ENCODE measurements at places on chromosomes 3 and 15.

- no peak for DNase-seq
These were observed 4.4 kb downstream of the DALRD3 start for GRCh38 chr3:49013738-49014660.

- DNase-seq: no peak
These were observed 29.0 kb upstream of the ATP10A start for GRCh38 chr15:25892126-25892525.

DNA sequence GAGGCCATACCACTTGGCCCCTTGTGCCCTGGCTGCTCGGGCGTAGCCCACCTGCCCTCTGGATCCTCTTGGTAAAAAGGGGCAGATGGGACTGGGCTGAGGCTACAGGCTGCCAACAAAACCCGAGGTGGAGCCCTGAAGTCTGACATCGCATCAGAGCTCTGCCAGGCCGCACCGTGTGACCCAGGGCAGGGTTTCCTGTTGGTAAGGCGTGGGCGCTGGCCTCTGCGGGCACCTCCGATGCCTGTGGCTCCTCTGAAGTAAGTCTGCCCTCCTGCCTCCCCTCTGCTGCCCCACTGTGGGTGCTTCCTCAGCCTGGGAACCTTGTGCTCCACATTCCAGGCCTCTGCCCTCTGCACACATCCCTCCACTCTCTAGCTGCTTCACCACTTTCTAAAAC is 8.9 kb downstream of the CHDH start:
- DNase-seq: no peak

GRCh38 chr3:58487140-58487886 is 4.6 kb upstream of the KCTD6 start:
- DNase-seq: no peak

DNA sequence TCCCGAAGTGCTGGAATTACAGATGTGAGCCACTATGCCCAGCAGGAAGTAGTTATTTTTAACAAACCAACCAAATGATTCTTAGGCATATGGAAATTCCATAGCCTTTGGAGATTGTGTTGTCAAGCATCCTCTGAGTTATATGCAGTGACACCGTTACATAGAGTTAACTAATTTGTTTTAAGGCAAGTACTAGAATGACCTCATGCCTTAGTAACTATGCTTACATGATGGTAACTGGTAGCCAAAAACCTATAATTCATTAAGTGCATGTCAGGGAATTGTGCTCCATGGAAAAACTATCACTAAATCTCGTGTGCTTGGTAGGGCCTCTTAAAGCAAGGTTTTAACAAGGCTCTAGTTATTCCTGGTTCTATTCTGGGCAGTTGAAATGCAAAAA is 392.8 kb downstream of the TUSC7 start:
- no peak for DNase-seq

- DNase-seq: no peak
These were observed 17.4 kb upstream of the VGLL4 start for GRCh38 chr3:11661052-11661656.

GRCh38 chr3:156317462-156318074 is 197.2 kb downstream of the KCNAB1 start:
- no peak for DNase-seq

- DNase-seq: no peak
These were observed 22.2 kb downstream of the ALDH1A2 start for GRCh38 chr15:58043192-58043903.

GRCh38 chr3:48026951-48027908 is 11.0 kb upstream of the MAP4 start:
- DNase-seq: no peak

GRCh38 chr3:11690863-11691766 is 47.4 kb upstream of the VGLL4 start:
- no peak for DNase-seq

DNA sequence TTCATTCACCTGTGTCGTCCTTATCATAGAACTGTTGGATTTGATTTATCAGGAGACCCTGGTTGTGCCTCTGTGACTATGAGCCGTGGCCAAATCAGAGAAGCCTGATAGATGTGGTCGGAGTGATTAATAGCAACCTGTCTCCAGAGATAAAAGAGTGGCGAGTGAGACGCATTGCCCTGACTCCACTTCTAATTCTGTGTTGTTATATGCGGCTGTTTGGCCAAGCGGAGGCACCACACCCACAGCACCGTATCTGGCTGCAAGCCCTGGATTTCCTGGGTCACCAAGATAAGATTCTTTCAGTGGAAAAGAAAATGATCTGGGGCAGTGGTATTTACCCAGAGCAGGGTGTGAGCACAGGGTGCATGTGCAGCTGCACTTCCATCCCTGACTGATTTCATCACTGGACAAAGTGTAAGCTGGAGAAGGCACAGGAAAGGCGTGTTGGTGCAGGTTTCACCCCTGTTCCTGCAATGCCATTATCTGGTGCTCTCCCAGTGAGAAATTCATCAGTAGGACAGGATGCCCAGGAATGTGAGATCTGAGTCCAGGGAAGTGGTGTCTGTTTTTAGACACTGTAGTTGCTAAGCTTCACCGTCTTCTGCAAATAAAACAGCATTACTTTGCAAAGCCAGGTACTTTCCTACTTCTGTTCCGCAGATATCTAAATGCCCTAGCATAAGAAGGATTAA is 84.6 kb downstream of the CD47 start:
- DNase-seq: no peak

DNA sequence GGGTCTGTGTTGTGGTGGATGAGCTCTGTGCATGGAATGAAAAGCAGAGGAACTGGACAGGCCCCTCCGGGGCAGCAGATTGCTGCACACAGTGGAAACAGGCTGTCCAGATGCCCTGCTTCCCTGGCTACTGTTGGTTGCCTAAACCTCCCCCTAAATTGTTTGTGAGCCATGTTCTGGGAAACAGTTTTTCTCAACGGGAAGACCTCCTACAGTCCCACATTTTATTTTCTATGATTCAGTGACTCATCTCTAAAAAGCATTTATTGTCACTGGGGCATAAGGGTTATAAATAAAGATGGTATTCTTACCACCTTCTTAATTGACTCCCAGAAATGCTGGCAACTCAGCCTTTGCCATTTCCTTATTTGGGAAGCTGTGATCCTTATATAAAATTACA is 20.3 kb upstream of the PTPN9 start:
- no peak for DNase-seq

DNA sequence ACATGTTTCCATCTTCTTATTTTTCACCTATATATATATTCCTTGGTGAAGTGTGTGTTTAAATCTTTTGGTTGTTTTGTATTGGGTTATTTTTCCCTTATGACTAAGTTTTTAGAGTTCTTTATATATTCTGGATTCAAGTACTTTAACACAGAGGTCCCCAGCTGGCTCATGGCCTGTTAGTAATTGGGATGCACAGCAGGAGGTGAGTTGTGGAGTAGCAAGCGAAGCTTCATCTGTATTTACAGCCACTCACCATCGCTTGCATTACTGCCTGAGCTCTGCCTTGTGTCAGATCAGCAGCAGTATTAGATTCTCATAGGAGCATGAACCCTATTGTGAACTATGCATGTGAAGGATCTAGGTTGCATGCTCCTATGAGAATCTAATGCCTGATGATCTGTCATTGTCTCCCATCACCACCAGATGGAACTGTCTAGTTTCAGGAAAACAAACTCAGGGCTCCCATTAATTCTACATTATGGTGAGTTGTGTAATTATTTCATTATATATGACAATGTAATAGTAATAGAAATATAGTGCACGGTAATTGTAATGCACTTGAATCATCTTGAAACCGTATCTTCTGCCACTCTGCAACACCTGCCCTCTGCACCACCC is 151.6 kb downstream of the RSRC1 start:
- no peak for DNase-seq

GRCh38 chr3:118990823-118991560 is 43.7 kb downstream of the IGSF11 start:
- DNase-seq: no peak

GRCh38 chr3:52834871-52835501 is at the start of gene MUSTN1:
TSS of gene MUSTN1 (minus strand) at chr3:52835019. CDS start at chr3:52834948, 71 bp downstream.
- DNase-seq: no peak

GRCh38 chr15:73141216-73141900 is 89.1 kb downstream of the NEO1 start:
- no peak for DNase-seq

DNA sequence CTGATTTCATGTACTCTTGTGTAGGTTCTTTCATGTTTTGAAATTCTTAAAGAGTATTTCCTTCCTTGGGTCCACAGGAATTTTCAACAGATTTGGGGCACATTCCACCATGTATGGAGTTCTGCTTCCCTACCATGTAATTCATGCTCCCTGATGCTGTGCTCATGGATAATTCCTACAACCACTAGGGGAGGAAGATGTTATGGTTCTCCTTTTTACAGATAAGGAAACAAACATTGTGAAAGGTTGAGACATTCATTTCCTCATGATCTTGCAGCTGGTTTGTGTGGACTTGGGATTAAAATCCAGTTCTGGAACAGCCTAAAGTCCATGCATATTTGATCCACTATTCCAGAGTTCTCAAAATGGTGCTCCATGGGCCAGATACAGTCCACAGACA is 174.9 kb upstream of the FRMD4B start:
- no peak for DNase-seq

- DNase-seq: no peak
These were observed 21.0 kb downstream of the IFT122 start for GRCh38 chr3:129461022-129461421.

DNA sequence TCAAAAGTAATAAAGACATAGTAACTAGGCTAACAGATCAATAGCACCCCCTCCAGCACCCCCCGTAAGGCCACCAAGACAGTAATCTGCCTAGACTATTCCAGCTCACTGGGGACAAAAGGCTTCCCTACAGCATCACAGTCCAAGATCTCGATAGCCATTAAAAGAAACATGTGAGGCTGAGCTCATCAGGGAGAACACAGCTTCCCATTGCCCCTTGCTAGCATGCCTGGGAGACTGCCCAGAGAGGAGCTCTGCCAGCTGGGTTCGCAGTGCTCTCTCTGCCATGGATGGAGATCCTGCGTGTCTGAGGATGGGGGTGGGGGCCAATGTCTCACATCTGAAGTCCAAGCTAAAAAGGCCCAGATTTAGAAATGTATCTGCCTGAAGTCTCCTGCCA is 17.8 kb downstream of the LRIG1 start:
- no peak for DNase-seq

- no peak for DNase-seq
These were observed 618.6 kb downstream of the NAALADL2 start for GRCh38 chr3:175477651-175478224.

DNA sequence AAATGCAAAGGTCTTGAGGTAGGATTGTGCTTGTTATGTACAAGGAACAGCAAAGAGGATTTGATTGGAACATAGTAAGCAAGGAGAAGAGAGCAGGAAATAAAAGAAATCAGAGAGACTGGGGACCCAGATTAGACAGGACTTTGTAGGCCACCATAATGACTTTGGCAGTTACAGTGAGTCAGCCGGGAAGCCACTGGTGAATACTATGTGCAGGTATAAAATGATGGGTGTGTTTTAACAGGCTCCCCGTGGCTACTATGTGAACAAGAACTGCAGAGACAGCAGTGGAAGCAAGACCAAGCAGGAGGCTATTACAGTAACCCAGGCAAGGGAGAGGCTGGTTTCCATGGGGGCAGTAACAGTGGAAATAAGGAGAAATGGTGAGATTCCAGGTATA is 55.2 kb downstream of the NPTN start:
- no peak for DNase-seq

GRCh38 chr3:196216089-196216564 is at the start of gene SLC51A:
TSS of gene SLC51A (plus strand) at chr3:196216534. CDS start at chr3:196216713, 179 bp downstream.
- DNase-seq: no peak

DNA sequence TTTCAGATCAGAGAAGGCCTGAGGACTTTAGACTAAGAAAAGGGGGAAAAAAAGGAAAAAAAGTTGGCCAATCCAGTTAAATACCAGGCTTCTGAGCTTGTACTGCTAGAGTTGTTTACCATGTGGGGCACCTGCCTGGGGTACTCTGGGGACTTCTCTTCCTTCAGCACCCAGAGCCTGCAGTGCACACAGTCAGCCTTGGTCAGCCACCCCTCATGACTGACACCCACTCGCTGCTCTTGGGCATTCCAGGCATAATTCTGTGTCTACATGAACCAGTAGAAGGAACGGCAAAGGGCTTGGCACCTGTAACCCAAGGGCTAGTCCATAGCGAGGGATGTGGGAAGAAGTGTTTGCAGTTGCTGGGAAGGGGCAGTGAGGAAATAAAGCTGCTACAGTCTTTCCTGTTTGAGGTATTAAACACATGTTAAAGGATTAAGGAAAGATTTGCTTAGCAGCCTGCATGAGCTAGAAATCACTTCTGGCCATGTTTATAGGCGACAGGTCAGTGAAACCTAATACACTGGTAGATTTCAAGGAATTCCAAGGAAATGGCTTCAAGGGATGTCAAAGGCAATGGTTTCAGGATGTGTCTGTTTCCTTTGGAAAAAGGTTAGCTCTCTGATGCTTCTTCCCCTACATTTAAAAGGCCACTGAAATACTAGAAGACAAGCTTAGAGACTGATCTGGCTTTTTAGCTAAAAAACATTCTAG is 232.5 kb downstream of the CHST2 start:
- DNase-seq: no peak

DNA sequence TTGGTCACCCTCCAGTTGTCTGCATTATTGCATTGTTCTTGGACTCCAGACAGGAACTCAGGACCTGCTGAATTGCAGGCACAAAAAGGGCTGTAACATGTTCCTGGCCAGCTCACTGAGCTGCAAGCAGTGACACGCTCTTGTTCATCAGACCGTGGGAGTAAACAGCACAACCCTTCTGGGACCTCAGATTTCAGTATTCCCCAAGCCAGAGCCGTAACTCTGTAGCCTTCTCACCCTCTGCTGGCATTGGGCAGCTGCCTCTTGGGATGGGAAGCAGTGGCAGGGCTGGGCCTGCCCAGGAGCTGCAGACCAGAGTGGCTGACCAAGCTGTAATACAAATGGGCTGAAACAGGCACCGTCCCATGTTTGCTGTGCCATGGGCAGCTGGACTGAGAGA is 607.1 kb upstream of the BCHE start:
- no peak for DNase-seq

DNA sequence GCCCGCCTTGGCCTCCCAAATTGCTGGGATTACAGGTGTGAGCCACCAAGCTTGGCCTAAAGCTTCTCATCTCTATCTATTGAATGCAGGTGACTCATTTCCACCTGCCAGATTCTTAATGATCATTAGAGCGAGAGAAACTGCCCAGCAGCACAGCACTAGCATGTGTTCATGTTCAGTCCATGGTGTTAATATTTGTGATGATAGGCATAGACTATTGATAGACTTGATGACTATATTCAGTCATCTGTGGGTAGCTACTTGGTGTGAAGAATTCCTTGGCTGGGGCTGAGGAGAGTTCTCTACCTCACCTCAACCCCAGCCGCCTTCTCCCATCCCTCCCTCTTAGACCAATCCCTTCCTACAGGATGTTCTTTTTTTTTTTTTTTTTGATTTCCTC is 60.0 kb downstream of the ST6GAL1 start:
- DNase-seq: no peak

DNA sequence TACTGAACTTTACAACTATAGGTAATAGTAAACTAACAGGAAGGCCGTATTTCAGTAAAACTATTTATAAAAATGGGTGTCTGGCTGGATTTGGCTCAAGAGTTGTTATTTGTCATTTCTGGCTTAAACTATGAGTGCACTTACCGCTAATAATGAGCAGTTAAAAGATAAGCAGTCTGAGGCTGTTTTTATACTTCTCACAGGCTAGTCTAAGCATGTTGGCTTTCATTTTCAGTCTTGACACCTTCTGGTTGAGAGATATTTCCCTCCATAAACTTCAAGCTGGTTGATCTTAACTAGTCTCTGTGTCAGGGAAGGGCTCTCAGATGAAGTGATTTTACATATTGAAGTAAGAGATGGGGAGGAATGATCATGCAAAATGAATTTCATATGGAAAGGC is 96.1 kb downstream of the RSRC1 start:
- DNase-seq: no peak

Measured in activated gamma-delta T cell treated with anti-CD3 and anti-CD28 coated beads, Interleukin-2, amount 50 U/mL, for 16 hours (primary cell).